Activated CD4-positive, alpha-beta T cell treated with anti-CD3 and anti-CD28 coated beads, Interleukin-2, amount 10 ng/mL, durations not matched to agents 7 days and 5 days (primary cell): ENCODE measurements at places on chromosomes 5 and 9. TPM values are rescaled to one million over a fixed set of nuclear protein-coding genes. Genes with fewer than 3 reads are reported as not detected.

C5 gene
- total RNA-seq, result 2.4 TPM

GRCh38 chr9:130536701-130537107, 42.7 kb upstream of the FUBP3 start:
- no peak for DNase-seq

DNA sequence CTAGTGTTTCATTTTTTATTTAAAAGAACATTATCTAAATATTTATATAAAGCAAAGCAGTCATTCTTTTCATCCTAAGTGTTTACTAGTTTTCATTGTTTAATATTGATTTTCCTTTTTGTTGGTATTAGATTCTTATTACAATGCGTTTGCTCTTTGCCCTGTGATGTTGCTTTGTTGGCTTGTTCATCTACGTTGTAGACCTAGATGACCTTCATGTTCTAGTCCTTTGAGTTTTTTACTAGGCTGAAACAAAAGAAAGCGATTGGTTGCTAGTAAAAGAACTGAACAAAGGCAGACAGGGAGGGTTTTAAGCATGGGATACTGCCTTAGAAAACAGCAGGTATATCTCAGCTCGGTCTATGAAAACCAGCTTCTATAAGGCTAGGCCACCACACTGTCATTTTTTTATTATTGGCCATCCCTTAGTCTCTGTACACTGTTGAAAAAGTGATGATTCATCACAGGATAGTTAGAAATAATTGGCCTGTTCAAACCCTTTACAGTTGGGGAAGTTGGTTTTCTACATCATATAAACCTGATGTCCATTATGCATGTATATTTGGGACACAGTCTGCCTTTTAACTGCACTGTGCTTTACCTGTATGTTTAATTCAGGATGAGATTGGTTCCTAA, 119.0 kb downstream of the ZCCHC7 start:
- DNase-seq, result no peak

- no peak for DNase-seq
Observed at GRCh38 chr9:122814545-122814944, 13.8 kb downstream of the PDCL start.
